ENCODE measurements at places on chromosomes 13 and 19.

- DNase-seq: no peak
Measured at GRCh38 chr19:17109300-17109699, 33.7 kb downstream of the MYO9B start.

DNA sequence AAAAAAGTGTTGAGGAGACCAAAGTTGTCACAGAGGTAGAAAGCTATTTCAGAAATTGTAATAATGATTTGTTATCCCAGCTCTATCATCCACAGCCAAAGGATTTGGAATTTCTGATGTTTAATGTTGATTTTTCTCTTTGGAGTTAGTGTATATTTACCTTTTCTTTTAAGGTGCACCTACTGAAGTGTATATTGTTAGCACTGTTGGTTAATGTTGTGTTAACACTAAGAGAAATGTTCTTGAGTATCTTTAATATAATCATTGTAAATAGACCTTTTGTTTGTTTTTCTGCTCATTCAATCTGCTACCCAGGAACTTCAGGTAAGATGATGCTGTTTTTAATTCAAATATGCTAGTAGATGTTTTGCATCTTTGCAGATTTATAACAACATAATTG is 57.5 kb downstream of the ZAR1L start:
- DNase-seq: no peak

GRCh38 chr19:37975071-37975470 is 68.1 kb downstream of the SIPA1L3 start:
- no peak for DNase-seq

GRCh38 chr19:48271531-48272151 is 1.8 kb downstream of the ZNF114 start:
- DNase-seq: peak; percentile 44

GRCh38 chr13:50326811-50327210 is 311.6 kb downstream of the KCNRG start:
- no peak for DNase-seq

- DNase-seq: no peak
Measured at GRCh38 chr19:4516939-4517300, 1.4 kb downstream of the PLIN4 start.

DNA sequence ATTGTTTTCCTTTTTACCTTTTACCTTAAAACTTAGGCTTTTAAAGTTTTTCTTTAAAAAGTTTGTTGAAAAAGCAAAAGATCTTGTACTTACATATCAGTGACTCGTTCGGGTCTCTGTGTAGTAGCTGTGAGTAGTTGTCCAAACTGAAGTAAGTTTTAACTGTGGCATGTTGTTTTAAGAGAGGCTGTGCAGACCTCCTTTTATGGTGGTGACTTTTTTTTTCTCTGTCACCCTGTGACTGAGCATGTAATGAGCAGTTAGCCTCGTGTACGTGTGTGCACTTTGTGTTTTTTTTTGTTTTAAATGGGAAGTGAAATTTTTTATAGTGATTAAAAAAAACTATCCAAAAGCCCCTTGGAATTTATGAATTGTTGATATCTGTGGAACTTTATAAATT is at the start of gene GPR183:
TSS of gene GPR183 (minus strand) at position 153 of the 400 bp plus-strand sequence. CDS start 11,254 bp downstream, outside the sequence.
- DNase-seq: peak; percentile 48

GRCh38 chr19:1040476-1041271 is 767 bp downstream of the ABCA7 start:
- DNase-seq: peak; percentile 92

DNA sequence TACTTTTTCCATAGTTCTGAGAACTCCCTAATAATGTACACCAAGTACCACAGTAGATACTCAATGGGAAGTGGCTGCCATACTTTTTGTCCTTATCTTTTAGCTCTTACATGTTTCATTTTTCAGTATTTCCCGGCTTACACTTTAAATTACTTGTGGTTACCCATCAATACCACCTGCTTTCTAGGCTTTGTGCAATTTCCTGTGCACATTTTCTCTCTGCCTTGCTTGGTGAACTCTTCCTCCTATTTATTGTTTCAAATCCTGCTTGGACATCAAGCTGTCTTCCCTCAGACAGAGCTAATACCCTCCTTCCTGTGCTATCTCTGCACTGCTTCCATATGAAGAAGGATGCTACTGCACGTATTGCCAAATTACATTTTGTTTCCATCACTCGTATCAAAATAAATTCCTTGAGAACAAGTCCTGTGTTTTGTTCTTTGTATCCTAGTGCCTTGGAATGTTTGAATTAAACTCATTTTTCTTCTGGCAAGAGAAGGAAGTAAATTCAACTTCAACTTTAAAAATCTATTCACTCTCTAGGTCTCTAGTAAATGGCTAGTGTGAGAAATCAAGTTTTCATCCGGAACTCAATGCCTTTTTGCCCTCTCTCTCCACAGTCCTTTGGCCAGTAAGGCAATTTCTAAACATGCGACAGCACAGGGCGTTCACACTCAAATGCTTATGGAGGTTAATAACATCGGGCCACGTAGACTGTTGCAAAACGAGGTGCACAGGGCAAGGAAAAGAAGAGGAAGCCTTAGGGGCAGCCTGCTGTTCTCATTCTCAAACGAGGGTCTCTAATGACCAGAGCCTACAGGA is 5.6 kb downstream of the ZAR1L start:
- DNase-seq: no peak

- no peak for DNase-seq
Measured at GRCh38 chr13:48264058-48264457, 31.1 kb downstream of the ITM2B start.

- no peak for DNase-seq
Measured at GRCh38 chr13:72255908-72256307, 388.9 kb upstream of the DACH1 start.

DNA sequence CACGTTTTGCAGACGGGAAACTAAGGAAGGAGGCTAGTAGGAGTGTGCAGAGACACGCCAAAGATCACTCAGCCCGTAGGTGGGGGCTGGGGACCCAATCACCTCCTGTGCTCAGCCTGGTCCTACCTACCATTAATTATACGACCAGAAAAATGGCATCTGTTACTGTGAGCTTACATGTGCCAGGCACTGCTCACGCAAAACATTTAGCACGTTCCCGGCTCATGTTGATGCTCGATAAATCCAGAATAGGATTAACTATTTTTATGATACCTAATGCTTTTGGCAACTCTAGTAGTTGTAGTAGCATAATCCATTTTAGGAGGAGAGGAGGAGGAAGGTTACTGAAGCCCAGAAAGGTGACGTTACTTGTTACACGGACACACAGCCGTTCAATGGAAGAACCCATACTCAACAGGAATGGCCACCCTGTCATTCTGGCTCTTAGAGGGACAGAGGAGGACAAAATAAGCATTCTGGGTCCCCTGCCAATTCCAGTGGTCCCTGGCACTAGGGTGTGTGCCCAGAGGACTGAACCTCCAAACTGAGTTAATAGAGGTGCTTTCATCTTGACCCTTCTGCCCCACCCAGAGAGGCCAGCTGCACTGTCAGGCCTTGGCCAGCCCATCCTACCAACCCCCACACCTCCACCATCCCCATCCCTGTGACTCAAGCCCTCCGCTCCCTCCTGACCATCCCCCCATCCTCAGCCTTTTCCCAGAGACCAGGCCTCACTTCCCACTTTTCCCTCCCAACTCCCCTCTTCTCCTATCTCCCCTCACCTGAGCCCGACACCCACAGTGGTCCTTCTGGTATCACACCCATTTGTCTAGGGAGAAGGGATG is 5.0 kb upstream of the EML2 start:
- DNase-seq: no peak

GRCh38 chr13:40388617-40389016 is 277.8 kb downstream of the FOXO1 start:
- peak; percentile 66 for DNase-seq

DNA sequence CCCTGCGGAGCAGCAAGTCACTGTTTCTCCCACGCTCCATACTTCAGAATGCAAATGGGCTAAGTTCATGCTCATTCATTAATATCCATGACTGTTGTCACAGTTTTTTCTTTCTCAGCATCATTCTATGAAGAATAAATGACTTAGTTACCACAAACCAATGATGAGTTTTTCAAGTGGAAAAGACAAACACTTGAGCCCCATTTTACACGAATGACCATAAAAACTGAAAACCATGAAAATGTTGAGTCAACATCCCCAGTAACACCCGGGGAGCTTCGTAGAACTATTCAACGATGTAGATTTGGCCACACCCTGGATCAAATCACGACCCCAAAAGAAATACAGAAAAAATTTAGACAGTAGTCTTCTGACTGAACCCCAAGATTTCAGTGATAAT is 99.8 kb upstream of the GJB6 start:
- no peak for DNase-seq

DNA sequence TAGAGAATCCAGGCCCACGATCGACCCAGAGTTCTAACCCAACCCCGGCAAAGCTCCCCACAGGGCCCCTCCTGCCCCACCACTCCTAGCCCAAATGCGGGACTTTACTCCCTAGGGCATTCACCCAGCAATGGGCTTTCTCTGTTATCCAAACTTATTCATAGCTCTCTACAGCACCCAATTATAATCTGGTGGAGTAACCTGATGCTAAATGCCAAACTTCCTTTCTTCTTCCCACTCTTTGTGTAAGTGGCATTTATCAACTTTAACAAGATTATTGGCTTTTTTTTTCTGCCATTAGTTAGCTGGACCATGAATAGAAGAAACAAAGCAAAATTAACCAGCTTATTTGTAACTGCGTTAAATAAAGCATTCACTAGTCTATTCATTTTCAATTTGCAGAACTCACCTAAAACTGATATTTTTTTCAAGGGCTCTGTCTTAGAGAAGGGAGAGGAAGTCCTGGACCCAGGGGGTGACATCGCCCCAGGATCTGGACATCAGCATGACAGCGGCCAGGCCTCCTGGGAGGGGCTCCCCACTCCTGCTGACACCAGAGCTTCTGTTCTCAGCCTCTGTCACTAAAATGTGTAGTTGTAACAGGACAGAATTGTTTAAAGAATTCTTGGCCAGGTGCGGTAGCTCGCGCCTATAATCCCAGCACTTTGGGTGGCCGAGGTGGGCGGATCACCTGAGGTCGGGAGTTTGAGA is 1.5 kb downstream of the FAM124A start:
- DNase-seq: no peak
